Motor neuron (in vitro differentiated cells): ENCODE measurements at places on chromosomes 6 and 20.

DNA sequence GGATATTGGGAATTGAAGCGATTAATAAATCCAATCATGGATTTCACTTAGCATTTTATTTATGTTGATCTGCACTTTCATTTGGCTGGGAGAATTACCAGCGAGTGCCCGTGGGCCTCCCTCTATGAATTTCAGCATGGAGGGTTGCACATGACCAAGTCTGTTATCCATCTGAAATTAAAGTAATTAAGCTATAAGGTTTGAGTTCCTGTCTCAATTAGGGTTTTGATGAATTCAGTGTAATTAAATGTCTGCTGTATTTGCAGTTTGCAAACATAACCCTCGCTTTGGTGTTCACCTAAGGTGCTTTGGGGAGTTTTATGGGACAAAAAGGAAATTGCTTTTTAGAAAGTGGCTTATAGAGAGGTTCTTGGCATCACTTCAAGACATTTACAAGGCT lies 169.8 kb upstream of the RIN2 start:
- no peak for ATAC-seq

- ATAC-seq = no peak
Observed at GRCh38 chr6:157996918-157997702, 15.4 kb downstream of the SYNJ2 start.

GRCh38 chr20:40702504-40702903 lies 13.5 kb upstream of the MAFB start:
- no peak for ATAC-seq

GRCh38 chr20:21564127-21564773 lies 50.4 kb upstream of the NKX2-2 start:
- ATAC-seq = no peak

DNA sequence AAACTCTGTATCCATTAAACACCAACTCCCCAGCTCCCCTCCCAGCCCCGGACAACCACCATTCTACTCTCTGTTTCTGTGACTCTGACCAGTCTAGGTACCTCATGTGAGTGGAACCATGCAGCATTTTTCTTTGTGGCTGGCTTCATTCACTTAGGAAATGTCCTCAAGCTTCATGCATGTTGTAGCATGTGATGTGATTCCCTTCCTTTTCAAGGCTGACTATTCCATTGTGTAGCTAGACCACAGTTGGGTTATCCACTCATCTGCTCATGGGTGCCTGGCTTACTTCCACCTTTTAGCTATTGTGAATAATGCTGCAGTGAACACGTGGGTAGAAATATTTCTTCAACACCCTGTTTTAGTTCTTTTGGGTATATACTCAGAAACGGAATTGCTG lies 8.8 kb upstream of the BPHL start:
- ATAC-seq = no peak

- ATAC-seq = no peak
Observed at GRCh38 chr6:144341831-144342527, 56.8 kb downstream of the UTRN start.

GRCh38 chr6:6663421-6664135 lies 75.1 kb downstream of the LY86 start:
- no peak for ATAC-seq

- ATAC-seq = no peak
Observed at GRCh38 chr6:20870493-20870892, 336.2 kb downstream of the CDKAL1 start.

DNA sequence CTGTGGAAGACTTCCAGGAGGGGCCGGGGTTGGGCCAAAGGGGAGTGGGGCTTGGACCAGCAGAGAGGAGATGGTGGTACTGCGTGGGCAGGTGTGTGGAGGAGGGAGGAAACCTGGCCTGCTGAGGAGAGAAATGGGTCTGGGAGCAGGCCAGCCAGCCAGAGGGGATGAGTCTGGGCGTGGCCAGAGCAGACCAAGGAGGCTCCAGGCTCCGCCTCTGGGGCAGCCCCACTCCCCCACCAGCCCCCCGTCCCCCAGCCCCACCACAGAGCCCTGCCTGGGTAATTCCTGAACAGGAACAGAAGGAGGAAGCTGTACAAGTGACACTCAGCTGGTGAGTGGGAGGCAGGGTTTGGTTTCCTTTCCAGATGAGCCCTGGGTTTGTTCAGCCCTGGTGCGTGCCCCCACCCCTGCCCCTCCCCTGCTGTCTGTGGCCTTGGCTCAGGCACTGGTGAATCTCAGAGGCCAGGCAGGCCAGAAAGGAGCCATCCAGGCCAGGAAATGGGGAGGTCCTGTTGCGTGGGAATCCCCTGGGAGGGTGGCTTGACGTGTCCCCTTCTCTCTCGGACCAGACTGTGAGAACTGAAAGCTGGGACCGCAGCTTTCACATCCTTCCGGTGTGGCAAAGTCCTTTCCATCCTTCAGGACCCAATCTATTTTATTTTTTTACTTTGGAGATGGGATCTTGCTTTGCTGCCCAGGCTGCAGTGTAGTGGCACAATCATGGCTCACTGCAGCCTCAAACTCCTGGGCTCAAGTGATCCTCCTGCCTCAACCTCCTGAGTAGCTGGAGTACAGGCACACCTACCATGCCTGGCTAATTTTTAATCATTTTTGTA lies 9.4 kb upstream of the SRC start:
- peak; percentile 65 for ATAC-seq

- no peak for ATAC-seq
Observed at GRCh38 chr6:31737991-31738979, 1.5 kb upstream of the MSH5 start.

DNA sequence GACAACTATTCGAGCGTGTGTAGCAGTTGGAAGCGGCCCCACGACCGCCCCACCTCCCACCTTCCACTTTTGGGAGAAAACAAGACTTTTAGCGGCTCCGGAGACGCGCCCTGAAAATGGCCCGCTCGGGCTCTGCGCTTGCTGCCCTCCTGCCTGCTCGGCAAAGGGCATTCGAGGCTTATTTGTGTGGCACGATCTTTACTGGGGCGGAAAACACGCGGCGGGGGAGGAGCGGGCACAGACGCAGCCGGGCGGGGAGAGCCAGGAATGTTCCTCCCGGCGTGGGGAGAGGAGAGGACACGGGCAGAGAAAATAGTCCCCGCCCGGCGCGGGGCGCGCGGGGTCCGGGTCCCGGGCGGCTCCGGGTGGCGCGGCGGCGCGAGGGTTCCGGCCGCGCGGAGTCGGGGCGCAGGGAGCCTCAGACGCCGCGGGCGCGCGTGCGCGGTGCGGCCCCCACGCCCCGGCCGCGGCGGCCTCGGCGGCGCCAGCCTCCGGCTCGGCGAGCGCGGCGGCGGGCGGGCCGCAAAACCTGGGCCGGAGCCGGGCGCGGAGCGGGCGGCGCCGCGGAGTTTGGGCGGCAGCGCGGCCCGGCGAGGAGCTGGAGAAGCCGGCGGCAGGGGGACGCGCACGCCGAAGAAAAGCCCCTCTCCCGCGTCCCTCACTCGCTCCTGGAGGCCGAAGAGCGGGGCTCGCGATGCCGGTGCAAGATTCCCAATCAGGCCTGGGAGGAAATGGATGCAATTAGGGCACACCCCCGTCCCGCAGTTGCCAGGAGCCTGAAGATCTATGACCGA lies 90.0 kb upstream of the ARID1B start:
- peak; percentile 91 for ATAC-seq

GRCh38 chr6:130740308-130740707 lies 86.9 kb upstream of the SMLR1 start:
- ATAC-seq = no peak

DNA sequence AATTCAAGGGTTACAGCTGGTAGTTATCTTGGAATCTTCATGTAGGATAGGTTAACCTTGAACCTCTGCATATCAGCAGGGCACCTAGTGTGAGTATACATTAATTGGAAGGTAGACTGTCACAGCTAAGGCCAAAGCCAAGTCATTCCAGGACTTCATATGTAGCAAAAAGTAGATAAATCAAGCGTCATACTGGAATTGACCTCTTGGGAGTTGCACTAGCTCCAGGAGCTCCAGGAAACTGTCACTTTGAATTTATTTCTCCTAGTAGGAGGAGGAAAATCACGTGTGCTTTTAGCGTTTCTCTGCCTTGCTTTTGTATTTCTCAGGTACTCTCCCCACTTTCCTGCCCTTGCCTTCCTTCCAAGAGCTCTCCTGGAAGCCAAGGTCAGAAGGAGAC lies 30.3 kb downstream of the RIPOR2 start:
- no peak for ATAC-seq

- no peak for ATAC-seq
Observed at GRCh38 chr6:40287296-40287850, 299.8 kb downstream of the LRFN2 start.

GRCh38 chr6:16345449-16346330 lies 107.3 kb downstream of the GMPR start:
- ATAC-seq = peak; percentile 93

DNA sequence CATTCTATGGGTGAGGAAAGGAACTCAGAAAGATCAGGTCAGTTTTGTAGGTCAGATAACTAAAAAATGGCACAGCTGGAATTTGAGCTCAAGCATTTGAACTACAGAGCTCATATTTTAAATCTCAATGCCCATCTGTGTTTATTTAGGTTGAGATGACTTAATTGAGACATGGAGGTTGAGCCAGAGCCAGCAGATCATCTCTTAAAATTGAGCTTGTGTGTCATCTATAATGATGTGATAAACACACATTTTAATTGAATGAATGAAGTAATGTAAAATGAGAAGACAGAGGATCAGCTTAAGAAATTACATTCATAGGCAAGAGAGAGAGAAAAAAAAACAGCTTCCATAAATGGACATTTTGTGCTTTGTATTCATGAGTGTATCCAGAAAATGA lies 3.7 kb downstream of the MANEA start:
- ATAC-seq = no peak

GRCh38 chr6:33967265-33967767 lies 163.5 kb upstream of the MLN start:
- no peak for ATAC-seq

GRCh38 chr6:150537893-150538292 lies 61.8 kb upstream of the PLEKHG1 start:
- ATAC-seq = no peak

- no peak for ATAC-seq
Observed at GRCh38 chr6:32885698-32886286, 31.8 kb downstream of the PSMB9 start.

DNA sequence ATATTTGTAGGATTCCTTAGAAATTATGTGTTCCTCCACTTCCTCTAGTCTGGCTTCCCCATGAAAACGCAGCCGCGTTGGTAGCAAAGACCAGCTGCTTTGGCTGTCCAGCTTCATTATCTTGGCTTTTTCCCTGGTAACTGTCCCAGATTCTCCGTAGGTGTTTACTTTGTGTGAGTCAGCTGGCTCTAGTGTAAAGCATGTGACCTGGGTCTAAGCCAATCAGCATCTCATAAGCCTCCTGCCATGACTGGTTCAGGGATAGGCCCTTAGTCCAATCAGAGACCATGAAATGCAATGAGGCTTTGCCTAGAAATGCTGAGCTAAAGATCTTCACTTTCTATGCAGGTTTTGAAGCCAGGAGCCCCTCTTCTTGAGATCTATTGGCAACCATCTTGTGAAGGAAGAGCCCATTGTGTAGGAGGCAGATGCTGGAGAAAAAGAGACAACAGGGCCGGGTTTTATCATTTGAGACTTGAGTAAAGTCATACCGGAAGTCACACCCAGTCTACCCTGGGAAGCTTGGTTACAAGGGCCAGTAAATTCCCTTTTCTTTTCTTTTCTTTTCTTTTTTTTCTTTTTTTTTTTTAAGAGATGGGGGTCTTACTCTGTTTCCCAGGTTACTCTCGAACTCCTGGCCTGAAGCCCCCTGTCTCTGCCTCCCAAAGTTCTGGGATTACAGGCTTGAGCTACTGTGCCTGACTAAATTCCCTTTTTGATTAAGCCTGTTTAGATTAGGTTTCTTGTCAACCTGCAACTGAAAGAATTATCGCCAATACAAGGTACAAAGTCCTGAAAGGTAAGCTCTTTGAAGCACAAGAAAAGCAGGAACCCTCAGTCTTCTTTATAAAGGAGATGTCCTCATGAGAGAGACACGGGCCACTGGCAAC lies 256.5 kb upstream of the RREB1 start:
- peak; percentile 96 for ATAC-seq

GRCh38 chr20:671252-672030 lies 4.2 kb downstream of the SCRT2 start:
- no peak for ATAC-seq

- ATAC-seq = no peak
Observed at GRCh38 chr6:112680091-112680490, 333.0 kb downstream of the RFPL4B start.

- peak; percentile 4 for ATAC-seq
Observed at GRCh38 chr6:26022132-26022472, 59.5 kb downstream of the TRIM38 start.

- ATAC-seq = peak; percentile 51
Observed at GRCh38 chr6:27478141-27478705, 5.3 kb upstream of the ZNF184 start.

- peak; percentile 5 for ATAC-seq
Observed at GRCh38 chr6:34554291-34555006, 1.7 kb downstream of the SPDEF start.

- no peak for ATAC-seq
Observed at GRCh38 chr6:90758741-90759140, 171.9 kb upstream of the MAP3K7 start.

DNA sequence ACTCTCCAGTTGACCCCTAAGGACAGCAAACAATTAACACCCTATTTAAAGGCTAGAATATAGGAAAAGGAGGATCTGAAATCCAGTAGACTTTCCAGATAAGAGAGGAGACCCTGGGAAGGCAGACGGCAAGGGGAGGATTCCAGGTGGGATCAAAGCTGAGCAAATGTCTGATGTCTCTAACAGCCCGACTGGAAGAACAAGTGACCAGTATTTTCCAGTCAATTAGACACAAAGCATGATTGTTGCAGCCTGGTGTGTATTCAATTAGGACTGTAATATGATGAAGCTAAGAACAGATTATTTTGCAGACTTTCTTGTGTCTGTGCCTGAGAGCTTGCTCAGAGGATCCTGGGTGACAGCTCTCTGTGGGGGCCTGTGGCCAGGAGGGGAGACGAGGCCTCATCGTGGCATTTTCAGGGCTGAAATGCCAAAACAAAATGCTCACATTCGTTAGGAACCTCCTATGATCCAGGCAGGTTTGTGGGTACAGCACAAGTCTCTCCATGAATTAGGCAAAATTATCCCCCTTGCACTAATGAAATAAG lies 471.8 kb upstream of the AGPAT4 start:
- no peak for ATAC-seq

DNA sequence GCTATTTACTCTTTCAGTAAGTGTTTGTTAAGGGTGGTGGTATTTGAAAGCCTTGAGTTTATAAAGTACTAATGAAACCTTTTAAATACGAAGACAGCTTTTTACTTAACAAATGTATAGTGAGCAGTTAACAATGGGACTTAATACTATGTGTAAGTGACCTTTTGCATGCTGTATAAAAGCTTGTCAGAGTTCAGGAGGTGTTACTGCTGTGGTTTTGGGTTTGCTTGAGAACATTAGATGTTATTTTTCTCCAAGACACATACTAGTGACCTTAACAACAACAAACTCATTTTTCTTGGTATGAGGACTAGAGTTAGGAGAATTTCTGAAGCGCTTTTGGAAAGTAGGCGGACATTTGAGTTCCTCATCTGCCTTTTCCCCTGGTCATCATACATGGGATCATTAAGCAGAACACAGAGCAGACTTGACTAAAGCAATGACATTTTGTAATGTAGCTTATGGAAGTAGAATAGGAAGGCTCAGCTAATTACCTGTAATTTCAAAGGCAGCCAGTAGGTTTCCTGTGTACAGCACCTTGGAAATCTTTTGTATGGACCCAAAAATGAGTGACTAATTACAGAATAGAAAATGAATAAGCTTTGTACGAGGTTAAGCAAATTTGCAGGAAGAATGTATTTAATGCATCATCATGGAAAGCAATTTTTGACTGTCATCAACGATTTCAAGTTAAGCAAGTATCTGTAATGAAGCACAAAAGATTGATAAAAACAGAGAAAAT lies 14.1 kb downstream of the CDYL start:
- no peak for ATAC-seq
